Activated T-cell treated with anti-CD3 and anti-CD28 coated beads, Interleukin-2, amount 50 U/mL, for 4 hours (primary cell): ENCODE measurements at places on chromosomes 12 and 14. TPM values are rescaled to one million over a fixed set of nuclear protein-coding genes. Genes with fewer than 3 reads are reported as not detected.

DNA sequence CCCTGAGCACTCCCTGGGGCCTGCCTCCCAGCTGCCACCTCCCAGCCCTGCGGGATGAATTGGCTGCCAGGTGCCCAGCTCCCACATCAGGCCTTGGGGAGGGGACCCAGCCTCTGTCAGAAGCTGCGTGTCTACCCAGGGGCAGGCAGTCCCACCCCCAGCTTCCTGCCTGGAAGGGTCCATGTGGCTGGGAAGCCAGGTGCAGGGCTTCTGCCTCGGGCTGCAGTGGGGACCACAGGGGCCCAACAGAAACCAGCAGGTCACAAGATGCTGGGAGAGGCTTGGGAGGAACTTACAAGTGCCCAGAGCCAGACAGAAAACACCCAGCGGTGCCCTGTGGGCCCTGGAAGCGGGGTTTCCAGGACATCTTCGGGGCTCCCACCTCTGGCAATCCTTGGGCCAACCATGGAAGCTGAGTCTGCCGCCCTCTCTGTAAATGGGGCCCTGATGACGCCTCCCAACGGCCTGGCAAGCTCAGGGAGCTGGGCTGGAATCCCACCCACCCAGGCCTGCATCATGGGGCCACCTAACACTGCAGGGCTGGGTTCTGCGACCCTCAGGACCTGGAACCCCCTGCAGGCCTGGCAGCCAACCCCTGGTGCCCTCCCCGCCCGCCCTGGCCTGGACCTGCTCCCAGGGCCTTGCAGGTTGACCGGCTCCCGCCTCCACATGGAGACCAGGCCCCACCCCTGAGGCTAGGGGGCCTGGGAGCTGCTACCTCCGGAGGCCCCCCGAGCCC is 36.6 kb downstream of the CCNK start:
- DNase-seq, result no peak

GRCh38 chr14:84090837-84091236 is 1439.1 kb upstream of the FLRT2 start:
- no peak for DNase-seq

PTPN6 gene
- 309 TPM for total RNA-seq

ART4 gene
- total RNA-seq, result not detected

PAPLN gene
- 0.08 TPM for total RNA-seq

KCNA5 gene
- total RNA-seq, result not detected

DNA sequence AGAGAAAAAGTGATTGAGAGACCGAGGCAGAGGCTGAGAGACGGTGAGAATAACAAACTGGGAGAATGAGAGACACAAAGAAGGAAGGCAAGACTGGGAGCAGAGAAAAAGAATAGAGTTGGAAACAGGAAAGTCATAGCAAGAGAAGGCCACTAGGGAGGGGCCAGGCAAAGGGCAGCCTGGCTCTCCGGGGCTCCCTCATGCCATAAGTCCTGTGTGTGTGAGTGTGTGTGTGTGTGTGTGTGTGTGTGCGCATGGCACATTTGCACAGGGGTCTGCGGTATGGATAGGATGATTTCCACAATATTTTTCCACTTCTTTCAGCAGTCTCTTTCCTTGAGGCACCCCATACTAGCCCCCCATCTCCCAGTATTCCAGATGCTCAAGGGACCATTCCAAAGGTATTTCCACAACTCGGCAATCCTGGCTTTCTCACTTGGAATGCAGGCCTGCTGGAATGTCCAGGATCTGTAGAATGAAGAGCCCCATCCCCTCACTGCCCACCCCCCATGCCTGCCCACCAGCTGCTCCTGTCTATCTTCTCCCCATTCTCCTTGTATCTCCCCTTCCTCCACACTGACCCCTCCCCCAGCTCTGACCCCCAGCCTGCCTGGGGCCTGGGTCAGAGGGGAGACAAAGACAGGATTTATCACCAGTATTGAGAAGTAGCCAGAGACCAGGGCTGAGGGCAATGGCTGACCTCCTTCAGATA is 9.0 kb downstream of the GPR84 start:
- DNase-seq, result no peak

GYS2 gene
- total RNA-seq, result 0.08 TPM

GRCh38 chr12:24821691-24822090 is 127.2 kb downstream of the BCAT1 start:
- no peak for DNase-seq
